ENCODE measurements at places on chromosomes 4 and X.

- DNase-seq: no peak
Measured at GRCh38 chrX:2406891-2407518, 93.8 kb downstream of the DHRSX start.

DNA sequence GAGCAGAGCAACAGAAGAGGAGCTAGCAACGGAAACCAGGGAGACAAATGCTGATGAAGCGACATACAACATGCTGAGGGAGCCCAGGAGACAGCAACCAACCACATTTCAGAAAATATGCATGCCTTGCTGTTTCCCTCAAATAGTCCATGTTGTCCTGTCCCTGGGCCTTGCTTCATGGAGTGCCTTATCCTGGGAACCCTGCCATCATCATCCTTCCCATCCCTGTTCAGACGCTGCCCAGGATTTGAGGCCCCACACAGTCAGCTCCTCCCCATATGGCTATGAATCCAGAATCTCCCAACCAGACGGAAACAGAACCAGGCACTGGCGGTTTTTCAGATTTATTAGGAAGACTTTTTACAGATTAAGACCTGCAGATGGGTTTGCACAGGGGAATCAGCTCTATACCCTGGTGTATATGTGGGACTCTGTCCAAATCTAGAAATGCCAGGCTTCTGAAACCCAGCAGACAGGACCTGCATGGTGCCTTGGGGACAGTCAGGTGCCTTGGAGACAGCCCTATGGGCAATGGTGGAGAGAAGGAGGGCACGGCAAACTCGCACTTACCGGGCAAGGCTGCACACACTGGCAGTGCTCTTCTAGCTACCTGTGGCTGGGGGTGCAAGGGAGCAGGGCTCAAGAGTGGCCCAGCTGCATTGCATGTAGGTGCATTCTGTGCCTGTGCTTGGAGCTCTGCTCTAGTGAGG is 199.7 kb upstream of the MAMLD1 start:
- DNase-seq: no peak

DNA sequence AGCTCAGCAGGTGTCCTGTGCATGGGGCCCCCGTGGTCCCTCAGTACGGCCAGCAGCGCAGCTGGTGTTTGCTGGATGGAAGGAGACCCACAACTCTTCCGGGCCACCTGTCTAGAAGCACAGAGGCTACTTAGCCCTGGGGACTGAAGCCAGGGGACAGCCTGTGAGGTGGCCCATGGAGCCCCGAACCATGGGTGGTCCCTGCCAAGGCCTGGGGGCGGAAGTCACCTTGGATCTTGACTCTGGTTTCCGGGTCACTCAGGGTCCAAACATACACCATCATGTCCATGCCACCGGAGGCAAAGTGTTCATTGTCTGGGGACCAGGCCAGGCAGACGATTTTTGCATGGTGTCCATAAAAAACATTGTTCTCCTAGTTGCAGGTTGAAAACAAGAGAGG is 39.5 kb downstream of the WDR1 start:
- DNase-seq: no peak

DNA sequence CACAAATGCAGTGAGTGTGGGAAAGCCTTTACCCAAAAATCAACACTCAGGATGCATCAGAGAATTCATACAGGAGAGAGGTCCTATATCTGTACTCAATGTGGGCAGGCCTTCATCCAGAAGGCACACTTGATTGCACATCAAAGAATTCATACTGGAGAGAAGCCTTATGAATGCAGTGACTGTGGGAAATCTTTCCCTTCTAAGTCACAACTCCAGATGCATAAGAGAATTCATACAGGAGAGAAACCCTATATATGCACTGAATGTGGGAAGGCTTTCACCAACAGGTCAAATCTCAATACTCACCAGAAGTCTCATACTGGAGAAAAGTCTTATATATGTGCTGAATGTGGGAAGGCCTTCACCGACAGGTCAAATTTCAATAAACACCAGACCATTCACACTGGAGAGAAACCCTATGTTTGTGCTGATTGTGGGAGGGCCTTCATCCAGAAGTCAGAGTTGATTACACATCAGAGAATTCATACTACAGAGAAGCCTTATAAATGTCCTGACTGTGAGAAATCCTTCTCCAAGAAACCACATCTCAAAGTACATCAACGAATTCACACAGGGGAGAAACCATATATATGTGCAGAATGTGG is 79.3 kb downstream of the ZNF81 start:
- DNase-seq: no peak

Data from RWPE1 (cell line).